ENCODE measurements at places on chromosomes 4 and X. TPM values are rescaled to one million over a fixed set of nuclear protein-coding genes. Genes with fewer than 3 reads are reported as not detected.

TCEAL7 gene
- 23.7 TPM for total RNA-seq

DNA sequence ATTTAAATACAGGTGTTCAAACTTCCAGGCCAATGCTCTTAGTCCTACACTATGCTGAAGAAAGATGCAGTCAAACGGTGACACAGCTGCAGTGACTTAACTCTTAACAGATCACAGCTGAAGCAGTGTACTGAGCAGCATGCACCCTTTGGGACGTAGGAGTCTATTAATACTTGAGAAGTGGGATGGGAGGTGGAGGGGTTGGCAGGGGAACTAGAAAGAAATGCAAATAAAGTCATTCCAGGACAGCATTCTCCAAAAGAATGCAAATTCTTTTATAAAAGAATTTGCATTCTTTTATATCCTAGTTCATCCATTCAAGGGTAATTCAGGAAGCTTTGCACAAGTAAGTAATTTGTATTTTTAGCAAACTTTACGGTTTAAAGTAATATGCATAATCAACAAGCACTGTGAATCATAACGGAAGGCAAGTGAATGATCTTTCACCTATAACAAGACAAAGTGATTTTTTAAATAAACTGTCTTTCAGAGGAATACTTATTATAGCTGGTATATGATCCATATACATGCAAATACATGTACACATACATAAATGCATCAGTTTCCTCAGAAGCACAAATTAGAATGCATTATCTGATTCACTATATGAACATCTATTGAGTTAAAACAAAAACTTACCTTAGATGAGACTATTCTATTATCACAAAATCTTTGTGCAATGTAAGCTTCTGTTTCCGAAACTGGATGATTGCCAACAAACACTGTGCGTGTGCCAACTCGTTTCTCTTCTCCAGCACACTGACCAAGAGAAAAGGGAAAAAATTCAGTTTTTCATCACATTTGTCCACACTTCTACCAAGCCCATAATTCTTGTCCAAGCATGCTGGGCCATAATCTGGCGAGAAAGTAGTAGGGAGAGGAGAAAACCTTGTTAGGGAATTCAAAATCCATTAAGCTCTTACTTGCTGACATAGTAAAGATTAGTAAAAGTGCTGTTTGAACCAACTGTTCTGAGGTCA is 106.5 kb downstream of the ATP11C start:
- H3K4me1 ChIP-seq, result peaks cover 13% of the 10 kb centered on the region
- no peak overlapping the region for H3K4me3 ChIP-seq
- no peak for DNase-seq
- no peaks in the 10 kb centered on the region for H3K27me3 ChIP-seq
- no peak overlapping the region for H3K27ac ChIP-seq
- H3K36me3 ChIP-seq, result no peaks in the 10 kb centered on the region

DNA sequence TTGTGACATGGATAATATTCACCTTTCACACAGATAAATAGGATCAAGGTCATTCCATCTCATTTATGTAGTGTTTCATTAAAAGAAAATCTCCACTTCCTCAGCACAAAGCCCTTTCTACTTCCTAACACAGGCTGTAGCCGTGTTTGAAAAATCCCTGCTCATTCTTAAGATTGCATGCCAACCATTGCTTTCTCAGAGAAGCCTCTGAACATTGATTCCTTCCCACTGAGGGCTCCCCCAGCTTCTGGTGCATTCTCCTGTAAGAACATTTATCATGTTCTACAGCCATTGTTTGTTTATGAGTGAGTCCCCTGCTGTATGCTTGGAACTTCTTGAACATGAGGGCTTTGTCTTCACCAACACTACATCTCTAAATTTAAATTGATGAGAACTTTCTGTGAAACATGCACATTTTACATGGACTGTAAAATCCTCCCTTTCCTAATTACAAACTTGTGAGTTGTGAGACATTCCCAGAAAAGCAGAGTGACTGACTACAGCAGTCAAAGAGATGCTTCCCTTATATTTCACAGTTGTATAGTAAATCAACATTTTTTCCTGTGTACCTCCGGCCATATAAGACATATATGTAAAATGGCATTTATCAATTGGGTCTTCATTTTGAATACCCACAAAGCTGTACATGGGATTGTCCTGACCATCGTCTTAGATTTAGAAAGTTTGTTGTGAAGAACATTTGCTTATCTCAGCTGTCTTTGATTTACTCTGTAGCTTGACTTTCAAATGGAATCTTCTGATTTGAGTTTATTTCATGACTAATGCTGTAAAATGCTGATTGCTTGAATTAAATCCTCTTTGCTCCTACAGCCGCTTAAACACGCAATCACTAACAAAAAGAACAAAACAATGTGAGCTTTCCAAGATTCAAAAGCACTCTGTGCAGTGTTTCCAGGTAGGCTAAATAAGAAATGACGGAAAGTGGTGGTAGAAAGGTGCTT is 600.5 kb upstream of the SLIT2 start:
- no peak for DNase-seq
- H3K27me3 ChIP-seq, result no peaks in the 10 kb centered on the region
- no peak overlapping the region for H3K27ac ChIP-seq
- no peaks in the 10 kb centered on the region for H3K36me3 ChIP-seq
- H3K4me1 ChIP-seq, result no peaks in the 10 kb centered on the region
- H3K4me3 ChIP-seq, result no peak overlapping the region

TRIML2 gene
- total RNA-seq, result 13.4 TPM

GRCh38 chrX:68725756-68726365 is 78.4 kb downstream of the STARD8 start:
- peaks cover 7% of the 10 kb centered on the region for H3K27me3 ChIP-seq
- DNase-seq, result no peak
- H3K4me3 ChIP-seq, result no peak overlapping the region
- peaks cover 6% of the 10 kb centered on the region for H3K4me1 ChIP-seq
- peaks cover 12% of the 10 kb centered on the region for H3K36me3 ChIP-seq

- DNase-seq, result no peak
- H3K27ac ChIP-seq, result no peak overlapping the region
- H3K36me3 ChIP-seq, result peaks cover 45% of the 10 kb centered on the region
Measured at GRCh38 chr4:1252928-1253492, 4.1 kb upstream of the CTBP1 start.

GRCh38 chr4:26237916-26238315 is 82.9 kb upstream of the RBPJ start:
- no peak overlapping the region for H3K4me3 ChIP-seq
- peaks cover 11% of the 10 kb centered on the region for H3K4me1 ChIP-seq
- H3K36me3 ChIP-seq, result no peaks in the 10 kb centered on the region
- DNase-seq, result no peak

- H3K36me3 ChIP-seq, result no peaks in the 10 kb centered on the region
- H3K4me1 ChIP-seq, result no peaks in the 10 kb centered on the region
- H3K27ac ChIP-seq, result no peak overlapping the region
- no peak overlapping the region for H3K4me3 ChIP-seq
- DNase-seq, result no peak
Measured at GRCh38 chr4:5277079-5277478, 225.8 kb downstream of the STK32B start.

- H3K36me3 ChIP-seq, result no peaks in the 10 kb centered on the region
- no peak overlapping the region for H3K4me3 ChIP-seq
Measured at GRCh38 chrX:120653000-120653399, 23.1 kb upstream of the C1GALT1C1 start.

CCDC160 gene
- total RNA-seq, result 2.2 TPM

CNGA1 gene
- total RNA-seq, result not detected

GRCh38 chrX:113947548-113947947 is 636.3 kb upstream of the HTR2C start:
- no peaks in the 10 kb centered on the region for H3K27me3 ChIP-seq
- no peak overlapping the region for H3K4me3 ChIP-seq
- no peak overlapping the region for H3K27ac ChIP-seq
- no peaks in the 10 kb centered on the region for H3K4me1 ChIP-seq
- no peak for DNase-seq

GRCh38 chr4:169925678-169926077 is 100.5 kb downstream of the MFAP3L start:
- no peak overlapping the region for H3K4me3 ChIP-seq
- no peak for DNase-seq
- H3K27ac ChIP-seq, result no peak overlapping the region
- H3K4me1 ChIP-seq, result peaks cover 4% of the 10 kb centered on the region
- no peaks in the 10 kb centered on the region for H3K27me3 ChIP-seq
- H3K36me3 ChIP-seq, result no peaks in the 10 kb centered on the region

DNA sequence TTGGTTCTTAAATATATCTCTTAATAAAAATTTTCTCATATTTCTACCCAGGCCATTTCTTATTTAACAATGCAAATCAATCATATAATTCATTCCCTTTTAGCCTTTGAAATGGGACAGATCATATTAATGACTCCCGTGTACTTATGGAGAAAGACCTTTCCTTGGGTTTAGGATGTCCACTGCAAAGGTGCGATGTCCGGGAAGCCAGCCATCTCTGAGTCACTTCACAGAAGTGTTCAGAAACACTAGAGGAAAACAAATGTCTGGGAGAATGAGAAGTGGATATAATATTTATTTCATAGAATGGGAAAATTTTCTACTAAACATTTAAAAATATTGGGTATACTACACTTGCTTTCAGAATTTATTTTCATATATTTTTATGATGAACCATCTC is 15.3 kb downstream of the INTU start:
- no peak for DNase-seq
- no peaks in the 10 kb centered on the region for H3K4me1 ChIP-seq
- peaks cover 6% of the 10 kb centered on the region for H3K36me3 ChIP-seq
- H3K27ac ChIP-seq, result no peak overlapping the region

- peaks cover 18% of the 10 kb centered on the region for H3K36me3 ChIP-seq
- no peak overlapping the region for H3K4me3 ChIP-seq
- no peaks in the 10 kb centered on the region for H3K27me3 ChIP-seq
- no peak for DNase-seq
- peaks cover 10% of the 10 kb centered on the region for H3K4me1 ChIP-seq
Measured at GRCh38 chr4:173289353-173289727, 44.8 kb downstream of the HMGB2 start.

- no peak overlapping the region for H3K4me3 ChIP-seq
- H3K4me1 ChIP-seq, result peaks cover 20% of the 10 kb centered on the region
Measured at GRCh38 chr4:124943938-124944337, 231.4 kb upstream of the ANKRD50 start.

All from endothelial cell (in vitro differentiated cells).